Occipital lobe (tissue), 3 donors: ENCODE measurements at places on chromosomes 4 and X. TPM values are rescaled to one million over a fixed set of nuclear protein-coding genes. Genes with fewer than 3 reads are reported as not detected.

DNA sequence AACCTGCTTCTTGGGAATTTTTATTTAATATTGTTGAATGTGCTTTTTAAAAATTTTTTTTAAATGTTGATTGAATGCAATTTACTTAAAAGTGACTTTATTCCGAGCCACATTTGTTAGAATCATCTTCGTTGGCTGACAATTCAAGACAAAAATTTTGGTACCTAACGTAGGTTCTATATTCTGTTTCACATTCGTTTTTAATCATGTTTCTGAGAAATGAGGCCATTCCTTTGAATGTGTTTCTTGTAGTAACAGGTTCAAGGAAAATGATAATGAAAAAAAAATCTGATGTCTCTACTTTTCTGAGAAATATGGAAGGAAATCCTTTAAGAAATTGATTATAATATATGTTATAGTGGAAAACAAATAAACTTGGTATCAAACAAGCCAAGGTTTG lies 92.3 kb upstream of the DCLK2 start:
- DNase-seq, result no peak

GRCh38 chrX:9338986-9339385 lies 125.9 kb upstream of the TBL1X start:
- no peak for DNase-seq

DNA sequence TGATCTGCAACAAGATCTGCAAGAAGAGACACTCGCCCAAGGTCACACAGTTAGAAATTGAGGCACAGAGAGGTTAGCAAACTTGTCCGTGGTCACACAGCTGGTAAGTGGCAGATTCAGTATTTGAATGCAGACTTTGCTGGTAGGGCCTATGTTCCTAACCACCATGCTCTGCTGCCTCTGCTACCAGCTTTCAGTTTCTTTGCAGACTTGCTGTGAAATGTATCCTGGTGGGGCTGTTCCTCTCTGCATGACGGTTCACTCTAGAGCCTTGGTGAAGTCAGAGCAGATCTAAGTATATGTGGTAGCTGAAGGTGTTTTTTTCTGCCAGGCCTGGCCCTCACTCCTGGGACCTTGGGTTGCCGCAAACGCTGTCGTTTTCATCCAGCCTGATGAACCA lies 87.1 kb downstream of the BEND2 start:
- no peak for DNase-seq

GRCh38 chrX:113849408-113849807 lies 734.5 kb upstream of the HTR2C start:
- DNase-seq, result no peak

DNA sequence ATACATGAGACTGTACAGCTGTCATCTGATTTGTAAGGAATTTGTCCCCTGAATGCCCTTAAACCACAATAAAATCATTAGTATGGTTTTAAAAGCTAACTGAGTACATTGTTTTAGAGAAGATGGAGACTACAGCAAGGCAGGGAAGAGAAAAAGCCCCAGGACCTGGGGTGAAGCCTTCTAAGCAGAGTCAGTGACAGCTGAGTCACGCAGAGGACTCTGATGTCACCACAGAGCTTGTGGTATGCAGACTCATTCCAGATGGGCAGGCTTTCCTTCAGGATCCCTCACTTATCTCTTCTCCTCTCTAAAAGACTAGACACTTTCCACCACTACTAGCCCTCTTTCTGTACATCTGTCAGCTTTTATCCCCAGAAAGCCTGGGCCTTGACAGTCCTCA lies 97.1 kb upstream of the ATOH1 start:
- DNase-seq, result no peak

Gene F8A2
- not detected for total RNA-seq

GRCh38 chrX:103565752-103566151 lies 19.6 kb upstream of the TCEAL4 start:
- no peak for DNase-seq

DNA sequence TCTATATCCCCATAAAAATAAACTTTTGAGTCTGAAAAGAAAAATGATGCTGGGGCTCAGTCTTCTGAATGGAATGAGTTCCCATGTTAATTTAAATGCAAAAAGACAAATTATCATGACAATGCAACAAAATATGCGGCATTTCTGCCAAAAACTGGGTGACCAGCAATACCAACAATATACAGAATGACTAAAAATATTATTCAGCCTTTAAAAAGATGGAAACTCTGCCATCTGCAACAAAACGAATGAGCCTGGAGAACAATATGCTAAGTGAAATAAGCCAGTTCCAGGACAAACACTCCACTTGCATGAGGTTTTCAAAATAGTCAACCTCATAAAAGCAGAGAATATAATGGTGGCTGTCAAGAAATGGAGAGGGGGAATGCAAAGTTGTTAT lies 558.5 kb downstream of the IL15 start:
- no peak for DNase-seq

DNA sequence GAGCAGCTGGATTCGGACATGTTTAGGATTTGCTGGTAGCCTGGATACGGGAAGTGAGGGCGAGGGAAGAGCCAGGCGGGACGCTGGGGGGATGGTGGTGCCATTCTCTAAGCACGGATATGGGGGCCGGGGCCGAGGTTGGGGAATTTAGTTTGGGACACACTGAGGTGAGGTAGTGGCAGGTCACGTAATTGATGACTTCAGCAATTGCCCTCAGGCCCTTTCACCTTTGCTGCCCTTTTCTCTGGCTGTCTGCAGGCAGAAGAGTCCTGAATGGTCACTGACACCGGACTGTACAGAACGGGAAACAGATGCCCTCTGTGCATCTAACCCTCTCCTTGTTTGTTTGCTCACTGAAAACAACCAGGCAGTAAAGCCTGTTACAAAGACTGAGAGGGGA lies 16.9 kb upstream of the HMGB3 start:
- DNase-seq, result no peak

DNA sequence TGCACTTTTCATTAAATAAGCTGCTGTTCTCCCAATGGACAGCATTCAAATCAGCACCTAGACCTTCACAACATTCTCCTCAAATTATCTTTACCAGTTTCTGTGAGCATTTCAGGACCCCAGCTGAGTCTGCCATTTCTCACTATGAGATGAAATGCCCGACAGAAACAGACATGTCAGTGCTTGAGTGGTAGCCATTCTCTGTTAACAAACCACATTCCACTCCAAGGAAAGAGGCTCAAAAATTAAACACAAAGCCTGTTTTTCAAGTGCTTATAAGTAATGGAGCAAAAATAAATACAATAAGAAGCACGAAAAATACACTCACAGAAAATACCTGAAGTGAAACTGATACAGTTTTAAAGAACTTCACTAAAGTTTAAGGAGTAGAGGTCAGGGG lies 320.2 kb upstream of the PRPS2 start:
- no peak for DNase-seq

GRCh38 chr4:188867796-188868195 lies 728.6 kb downstream of the TRIML1 start:
- DNase-seq, result no peak

- no peak for DNase-seq
Measured at GRCh38 chr4:104896660-104897645, 249.7 kb upstream of the TET2 start.

DNA sequence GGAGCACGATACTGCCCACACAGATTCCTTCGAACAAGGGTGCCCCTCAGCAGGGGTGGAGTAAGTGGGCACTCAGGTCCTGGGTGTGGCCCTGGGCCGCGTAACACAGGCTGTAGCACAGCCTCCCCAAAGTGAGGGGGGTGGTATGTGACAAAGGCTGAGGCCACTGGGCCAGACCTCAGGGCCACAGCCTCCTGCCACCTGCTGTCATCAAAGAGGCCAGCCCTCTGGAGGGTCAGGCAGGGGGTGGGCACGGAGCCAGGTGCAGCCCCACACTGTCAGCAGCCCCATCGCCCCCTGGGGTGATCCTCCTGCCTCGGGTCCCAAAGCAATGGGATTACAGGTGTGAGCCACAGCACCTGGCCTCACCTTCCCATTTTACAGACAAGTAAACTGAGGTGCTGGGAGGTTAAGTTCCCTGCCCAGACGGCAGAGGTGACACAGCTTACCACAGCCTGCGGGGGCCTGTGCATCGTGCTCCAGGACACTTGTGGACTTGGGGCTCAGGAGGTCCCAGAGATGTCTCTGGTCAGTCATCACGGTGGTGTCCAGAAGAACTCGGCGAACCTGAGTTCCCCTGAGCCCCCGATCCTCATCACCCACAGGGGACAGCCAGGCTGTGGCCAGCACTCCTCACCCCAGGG lies 27.5 kb upstream of the MXD4 start:
- no peak for DNase-seq

- no peak for DNase-seq
Measured at GRCh38 chr4:128303986-128304385, 16.4 kb upstream of the PGRMC2 start.

Gene PLRG1
- total RNA-seq, result 81.1 TPM

DNA sequence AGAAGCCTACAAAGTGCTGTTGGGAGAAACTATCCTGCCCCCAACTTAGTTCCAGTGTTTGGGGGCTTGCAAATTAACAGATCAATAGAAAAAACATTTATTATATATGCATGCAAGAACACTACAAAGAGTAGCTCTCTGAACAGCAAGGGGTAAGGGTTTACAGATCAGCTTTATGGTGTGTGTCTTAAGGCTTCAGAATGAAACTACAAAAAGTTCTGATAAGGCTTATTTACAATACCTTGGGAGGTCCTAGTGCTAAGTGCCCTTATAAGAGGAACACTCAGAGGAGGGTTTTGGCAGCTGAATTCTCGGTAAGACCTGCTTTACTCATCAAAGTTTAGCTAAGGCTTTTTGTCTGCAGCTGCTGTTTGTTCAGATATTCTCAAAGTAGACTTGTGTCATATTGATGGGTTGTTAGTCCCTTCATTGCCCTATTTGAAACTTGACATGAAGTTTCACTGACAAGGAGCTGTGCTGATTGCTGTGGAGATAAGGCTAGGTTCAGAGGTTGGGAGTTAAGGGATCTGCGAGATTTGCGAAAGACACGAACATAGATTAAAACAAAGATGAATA lies 7.7 kb downstream of the ERVMER34-1 start:
- DNase-seq, result no peak

Gene TRAM1L1
- 37.1 TPM for total RNA-seq
